Effector memory CD4-positive, alpha-beta T cell (primary cell): ENCODE measurements at places on chromosomes 2 and 18.

- DNase-seq: no peak
Measured at GRCh38 chr2:71767663-71768062, 314.3 kb downstream of the DYSF start.

- no peak for DNase-seq
Measured at GRCh38 chr2:2826621-2827020, 495.5 kb upstream of the MYT1L start.

DNA sequence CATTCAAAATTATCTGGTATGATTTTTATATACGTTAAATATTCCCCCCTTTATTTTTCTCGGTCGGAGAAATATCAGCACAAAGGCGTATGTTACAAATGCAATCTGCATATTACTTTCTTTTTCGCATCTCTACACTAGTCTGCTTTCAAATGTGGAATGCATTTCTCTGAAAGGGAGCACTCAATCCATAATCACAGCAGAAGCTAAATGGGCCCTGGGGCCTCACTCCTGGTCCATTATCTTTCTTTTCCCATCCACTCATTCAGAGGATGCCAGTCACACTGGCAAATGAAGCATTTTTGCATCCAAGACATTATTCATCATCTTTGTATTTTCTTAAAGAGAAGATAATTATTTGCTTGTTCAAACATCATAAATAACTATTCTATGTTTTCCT lies 295.2 kb upstream of the LRP1B start:
- no peak for DNase-seq

- DNase-seq: no peak
Measured at GRCh38 chr18:9117980-9118841, 15.7 kb downstream of the NDUFV2 start.

- DNase-seq: no peak
Measured at GRCh38 chr2:16900405-16901025, 234.9 kb upstream of the CYRIA start.

DNA sequence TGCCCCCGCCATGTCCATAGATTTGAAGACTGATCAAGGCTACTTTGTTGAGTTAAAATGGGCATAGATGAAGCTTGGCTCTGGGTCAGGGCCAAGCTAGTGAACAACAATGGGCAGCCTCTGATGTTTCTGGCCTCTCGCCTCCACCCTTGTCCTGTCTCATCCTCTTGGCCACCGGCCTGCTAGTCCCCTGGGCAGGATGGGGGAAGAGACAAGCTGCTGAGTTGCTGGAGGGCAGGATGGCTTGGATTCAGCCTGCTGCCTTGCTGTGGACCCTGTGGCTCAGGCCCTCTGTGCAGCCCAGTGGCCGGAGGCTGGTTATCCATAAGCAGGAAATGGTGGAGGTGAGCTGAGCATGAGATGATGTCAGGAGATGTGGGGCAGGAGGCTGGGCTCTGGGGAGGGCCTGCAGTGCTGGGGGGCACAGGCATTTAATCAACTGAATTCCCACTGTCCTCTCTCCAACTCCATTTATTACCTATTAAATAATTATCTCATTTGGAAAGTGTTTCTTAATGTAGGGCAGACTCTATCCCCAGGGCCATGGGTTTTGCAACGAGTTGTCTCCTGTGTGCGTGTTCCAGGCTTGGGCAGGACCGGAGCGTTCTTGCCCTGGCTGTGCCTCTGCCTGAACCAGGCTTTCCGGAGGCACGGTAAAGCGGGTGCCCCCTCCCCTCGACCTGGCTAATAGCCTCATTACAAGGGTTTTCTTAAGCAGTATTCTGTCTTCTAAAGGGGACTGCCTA lies 122.9 kb downstream of the GLI2 start:
- no peak for DNase-seq

DNA sequence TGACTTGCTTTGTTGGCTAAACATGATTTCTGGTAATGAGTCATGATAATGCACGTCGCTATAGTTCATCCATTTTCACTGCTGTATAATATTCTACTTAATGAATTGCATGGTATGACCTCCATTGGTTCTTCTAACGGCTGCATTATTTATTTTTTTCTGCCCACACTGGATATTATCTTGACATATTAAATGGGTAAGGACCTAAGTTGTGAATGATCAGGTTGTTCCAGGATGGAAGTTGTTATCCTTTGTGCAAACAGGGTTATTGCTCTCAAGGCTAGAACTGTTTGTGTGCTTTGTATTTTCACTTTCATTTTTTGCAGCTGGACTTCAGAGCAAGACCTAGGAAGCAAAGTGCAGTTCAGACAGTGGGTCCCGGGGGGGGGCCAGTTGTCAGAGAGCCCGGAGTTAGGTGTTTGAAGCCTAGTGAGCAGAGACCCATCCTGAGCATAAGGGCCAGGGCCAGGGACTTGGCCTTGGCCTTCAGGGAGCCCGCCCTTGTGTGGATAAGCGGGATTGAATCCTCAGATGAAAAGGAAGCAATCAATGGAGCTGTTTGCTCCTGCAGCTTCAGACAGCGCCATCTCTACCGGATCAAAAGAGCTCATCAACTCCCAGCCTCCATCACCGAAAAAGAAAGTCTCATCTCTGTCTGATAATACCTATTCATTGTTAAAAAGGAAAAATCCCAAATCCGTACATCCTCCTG lies 48.2 kb downstream of the AGAP1 start:
- DNase-seq: no peak

- DNase-seq: no peak
Measured at GRCh38 chr2:190864375-190864774, 16.2 kb upstream of the GLS start.

DNA sequence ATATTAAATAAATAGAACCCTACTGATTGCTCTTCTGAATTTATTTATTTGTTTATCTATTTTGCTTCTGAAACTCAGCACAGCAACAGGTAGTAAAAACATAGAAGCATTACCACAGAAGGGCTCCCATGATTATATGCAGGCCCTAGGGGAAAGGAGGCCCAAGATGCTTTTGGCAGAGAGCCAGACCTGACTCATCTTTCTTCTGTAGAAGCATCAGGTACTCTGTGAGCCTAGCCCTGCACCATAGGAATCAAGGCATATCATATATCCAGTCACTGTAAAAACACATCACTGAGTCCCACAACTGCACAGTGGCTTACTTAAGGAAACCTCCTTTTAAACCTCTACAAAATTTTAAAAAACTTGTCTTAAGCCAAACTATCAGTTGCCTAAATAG lies 1.8 kb downstream of the SCN9A start:
- no peak for DNase-seq

GRCh38 chr2:19219060-19219459 lies 139.4 kb downstream of the OSR1 start:
- no peak for DNase-seq

DNA sequence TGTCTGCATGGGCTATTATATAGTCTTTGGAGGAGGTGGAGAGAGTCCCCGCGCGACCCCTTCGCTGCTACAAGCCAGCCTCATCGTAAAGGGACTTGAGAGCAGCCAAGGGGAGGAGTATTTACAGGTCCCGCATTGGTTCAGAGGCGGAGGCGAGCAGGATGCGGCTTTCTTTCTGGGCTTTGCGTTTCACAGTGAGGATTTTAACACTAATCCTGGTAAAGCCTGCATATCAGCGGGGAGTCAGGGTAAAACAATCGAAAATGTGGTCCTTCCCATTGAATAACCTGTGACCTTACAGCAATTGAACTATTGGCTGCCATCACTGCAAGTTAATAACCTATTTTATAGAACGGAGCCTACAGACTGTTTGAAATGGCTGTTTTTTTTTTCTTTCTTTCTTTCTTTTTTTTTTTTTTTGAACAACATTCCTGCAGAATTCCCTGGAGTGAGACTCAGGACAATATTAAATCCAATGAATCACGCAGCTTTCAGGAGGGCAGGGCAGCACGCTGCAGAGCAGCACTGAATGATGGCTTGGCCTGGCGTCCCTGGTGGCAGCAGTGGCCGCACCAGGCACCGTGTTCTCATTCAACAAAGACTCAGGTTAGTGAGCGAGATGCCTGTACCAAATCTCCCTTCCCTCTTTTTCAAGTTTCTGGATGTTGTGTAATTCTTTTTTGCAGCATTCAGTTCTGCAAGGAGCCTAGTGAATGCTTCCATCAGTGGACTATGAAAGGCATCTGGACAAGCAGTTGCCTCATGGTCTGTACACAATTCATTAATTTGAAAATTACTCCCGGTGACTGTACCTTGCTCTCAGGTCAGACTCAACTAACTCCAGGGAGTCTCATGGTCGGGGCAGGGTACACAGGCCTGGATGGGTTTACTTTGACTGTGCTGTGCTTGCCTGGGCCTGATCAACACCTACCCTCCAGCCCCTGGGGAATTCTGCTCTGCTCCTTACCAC lies 19.8 kb downstream of the SMIM21 start:
- DNase-seq: no peak

DNA sequence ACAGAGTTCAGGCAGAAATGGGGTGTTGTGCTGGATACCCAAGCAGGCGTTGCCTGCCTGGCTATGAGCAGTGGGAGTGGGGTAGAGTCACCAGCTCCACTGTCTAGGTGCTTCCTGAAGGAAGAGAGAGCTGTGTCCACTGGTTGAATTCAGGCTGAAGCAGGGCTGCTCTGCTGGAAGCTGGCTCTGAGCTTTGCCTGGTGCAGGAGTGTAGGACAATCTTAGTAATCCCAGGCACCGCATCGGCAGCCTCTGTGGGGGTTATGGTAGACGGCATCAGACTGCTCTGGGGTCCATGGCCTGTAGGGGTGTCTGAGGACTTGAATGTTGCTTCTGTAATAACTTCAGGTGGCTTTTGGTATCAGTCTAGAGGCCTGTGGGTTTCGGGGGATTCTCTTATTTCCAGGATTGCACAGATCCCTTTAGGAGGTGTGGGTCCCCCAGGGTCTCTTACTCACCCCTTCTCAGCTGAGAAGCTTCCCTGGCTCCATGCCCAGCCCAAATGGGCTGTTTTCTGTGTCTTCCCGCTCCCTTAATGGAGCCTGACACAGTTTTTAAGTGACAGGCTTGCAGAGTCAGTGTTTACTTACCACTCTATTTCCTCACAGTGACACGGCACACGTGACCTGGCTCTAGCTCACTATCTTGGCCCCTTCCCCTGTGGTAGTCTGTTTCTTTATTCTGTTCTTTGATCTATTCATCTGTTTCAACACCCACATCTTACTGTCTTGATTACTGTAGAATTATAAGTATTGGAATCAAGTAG lies 644.3 kb downstream of the CBLN2 start:
- DNase-seq: no peak

GRCh38 chr2:145547620-145548019 lies 1027.7 kb upstream of the ZEB2 start:
- DNase-seq: no peak

DNA sequence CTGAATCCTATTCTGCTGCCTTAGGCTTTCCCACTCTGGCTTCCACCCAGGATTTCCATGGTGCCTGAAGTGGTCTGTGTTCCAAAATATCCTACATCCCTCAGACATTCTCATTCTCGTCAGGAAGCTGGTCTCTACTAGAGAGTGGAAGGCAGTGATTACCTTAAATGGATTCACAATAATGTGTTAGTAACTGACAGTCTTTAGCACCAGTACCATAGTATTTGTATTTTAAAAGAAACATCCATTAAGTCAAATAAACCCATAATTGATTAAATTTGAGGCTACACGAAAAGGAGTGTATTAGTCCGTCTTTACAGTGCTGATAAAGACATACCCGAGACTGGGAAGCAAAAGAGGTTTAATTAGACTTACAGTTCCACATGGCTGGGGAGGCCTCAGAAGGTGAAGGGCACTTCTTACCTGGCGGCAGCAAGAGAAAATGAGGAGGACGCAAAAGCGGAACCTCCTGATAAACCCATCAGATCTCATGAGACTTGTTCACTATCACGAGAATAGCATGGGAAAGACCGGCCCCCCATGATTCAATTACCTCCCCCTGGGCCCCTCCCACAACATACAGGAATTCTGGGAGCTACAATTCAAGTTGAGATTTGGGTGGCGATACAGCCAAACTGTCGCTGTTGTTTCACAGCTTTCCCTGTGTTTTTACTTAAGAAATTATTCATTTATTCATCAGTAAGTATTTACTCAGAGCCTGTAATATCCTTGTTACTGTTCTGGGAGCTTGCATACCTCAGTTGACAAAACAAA lies 306.5 kb downstream of the STK39 start:
- DNase-seq: no peak

DNA sequence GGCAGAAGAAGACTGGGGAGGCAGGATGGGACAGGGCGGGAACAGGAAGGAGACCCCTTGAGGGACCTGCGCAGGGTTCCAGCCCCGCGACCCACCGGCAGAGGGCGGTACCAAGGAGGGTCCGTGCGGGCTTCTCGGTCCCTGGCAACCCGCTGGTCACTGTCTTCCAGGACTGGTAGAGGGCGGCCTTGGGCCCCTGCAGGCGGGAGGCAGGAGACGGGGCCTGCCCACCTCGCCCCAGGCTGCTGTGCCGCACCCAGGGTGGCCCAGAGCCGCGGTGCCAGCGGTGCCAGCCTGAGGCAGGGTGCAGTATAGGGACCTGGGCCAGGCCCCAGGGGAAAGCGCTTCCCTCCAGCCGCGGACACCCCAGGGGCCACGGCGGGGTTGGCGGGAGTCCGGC lies 34.5 kb downstream of the NEURL3 start:
- DNase-seq: peak; percentile 17

- DNase-seq: no peak
Measured at GRCh38 chr2:180823546-180824141, 156.8 kb upstream of the UBE2E3 start.

DNA sequence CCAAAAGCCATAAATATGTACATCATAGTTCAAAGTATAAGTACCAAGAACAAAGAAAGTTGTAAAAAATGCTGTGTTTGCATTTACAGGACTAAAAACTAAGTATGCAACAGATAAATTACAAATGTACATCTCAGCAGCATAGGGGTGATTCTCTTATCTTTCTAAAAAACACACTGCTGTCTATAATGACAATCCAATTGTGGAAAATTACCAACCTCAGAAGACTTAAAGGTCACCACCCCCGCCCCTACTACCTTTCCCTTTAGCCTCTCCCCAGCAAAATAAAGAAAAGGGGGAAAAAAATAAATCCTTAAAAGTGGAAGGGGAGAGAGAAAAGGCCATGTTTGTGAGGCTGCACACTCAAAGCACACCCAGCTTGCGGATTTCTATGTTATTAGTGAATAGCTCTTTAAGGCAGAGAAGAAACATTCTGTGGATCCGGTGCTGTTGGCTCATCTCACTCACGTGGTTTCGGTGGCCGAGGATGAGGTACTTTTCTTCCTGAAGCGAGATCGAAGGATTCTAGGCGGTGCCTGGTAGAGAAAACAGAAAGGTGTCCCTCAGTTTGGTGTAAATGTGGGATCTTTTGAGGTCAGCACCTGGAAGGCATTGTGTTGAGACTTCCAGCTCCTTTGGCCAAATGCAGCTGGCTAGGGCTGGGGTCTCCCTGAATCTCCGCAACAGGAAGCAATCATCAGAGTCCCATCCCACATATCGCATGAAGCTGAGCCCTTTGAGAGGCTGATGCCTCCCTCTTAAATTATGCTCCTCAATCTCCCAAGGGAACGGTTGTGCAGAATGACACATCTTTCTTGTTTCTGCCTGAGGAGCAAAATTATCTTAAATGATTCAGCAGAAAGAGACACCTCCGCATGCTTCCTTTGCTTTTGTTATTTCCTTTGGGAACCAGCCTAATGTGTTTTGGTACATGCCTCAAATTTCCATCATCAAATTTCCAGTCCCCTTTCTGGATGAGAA lies 17.6 kb downstream of the MRPL35 start:
- no peak for DNase-seq

GRCh38 chr18:45303026-45303425 lies 312.2 kb upstream of the SLC14A2 start:
- DNase-seq: no peak
